ENCODE measurements at places on chromosomes 7 and 10. TPM values are rescaled to one million over a fixed set of nuclear protein-coding genes. Genes with fewer than 3 reads are reported as not detected.

Gene DBF4
- polyA plus RNA-seq: 13.7 TPM

Gene HIBADH
- 52.1 TPM for polyA plus RNA-seq

Gene PLA2G12B
- polyA plus RNA-seq: 13.9 TPM

Gene CH25H
- 3.8 TPM for polyA plus RNA-seq

Gene KCNH2
- polyA plus RNA-seq: 9.1 TPM

Gene RHBDD2
- 177 TPM for polyA plus RNA-seq

Gene GIMAP2
- 0.23 TPM for polyA plus RNA-seq

Gene LRRN3
- 3.4 TPM for polyA plus RNA-seq

Gene FZD1
- 7.3 TPM for polyA plus RNA-seq

Gene NUTM2E
- polyA plus RNA-seq: 0.13 TPM

All from hepatocyte (in vitro differentiated cells).